ENCODE measurements at places on chromosomes 1 and 21. TPM values are rescaled to one million over a fixed set of nuclear protein-coding genes. Genes with fewer than 3 reads are reported as not detected.

DNA sequence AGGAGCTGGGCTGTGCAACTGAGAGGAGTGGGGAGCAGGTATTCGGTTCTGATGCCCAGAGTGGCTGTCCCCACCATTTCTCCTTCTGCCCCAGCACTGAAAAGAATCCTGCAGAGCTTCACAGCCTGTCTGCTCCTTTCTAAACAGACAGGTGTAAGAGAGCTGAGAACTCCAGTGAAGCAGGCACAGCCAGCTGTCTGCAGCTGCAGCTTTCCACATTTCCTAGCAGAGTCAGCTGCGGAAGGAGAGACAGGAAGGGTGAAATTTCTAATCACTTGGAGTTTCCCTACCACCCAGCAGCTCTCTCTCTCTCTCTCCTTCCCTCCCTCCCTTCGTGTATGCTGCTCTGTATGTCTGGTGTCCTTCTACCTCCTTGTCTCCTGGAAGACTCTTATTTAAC, 40.5 kb upstream of the GJB5 start:
- DNase-seq = no peak

GRCh38 chr1:8835941-8836643, 18.7 kb upstream of the RERE start:
- no peak for DNase-seq

- DNase-seq = no peak
Observed at GRCh38 chr1:173164686-173165085, 42.4 kb downstream of the TNFSF4 start.

DNA sequence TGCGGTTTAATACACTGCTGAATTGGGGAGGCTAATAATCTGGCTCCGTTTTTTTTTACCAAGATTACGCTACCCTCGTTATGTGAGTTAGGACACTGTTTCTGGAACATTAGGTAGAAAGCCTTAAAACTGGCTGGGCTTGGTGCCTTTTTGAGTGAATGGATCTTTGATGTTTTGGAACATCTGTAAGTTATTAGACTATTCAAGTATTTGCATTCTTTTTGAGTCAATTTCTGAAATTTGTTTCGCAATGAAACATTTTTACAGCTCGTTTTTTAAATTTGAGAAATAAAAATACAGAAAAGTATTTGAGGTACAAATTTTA, 106.9 kb downstream of the LTN1 start:
- DNase-seq = no peak

The DAB1 gene
- total RNA-seq = 5.0 TPM

DNA sequence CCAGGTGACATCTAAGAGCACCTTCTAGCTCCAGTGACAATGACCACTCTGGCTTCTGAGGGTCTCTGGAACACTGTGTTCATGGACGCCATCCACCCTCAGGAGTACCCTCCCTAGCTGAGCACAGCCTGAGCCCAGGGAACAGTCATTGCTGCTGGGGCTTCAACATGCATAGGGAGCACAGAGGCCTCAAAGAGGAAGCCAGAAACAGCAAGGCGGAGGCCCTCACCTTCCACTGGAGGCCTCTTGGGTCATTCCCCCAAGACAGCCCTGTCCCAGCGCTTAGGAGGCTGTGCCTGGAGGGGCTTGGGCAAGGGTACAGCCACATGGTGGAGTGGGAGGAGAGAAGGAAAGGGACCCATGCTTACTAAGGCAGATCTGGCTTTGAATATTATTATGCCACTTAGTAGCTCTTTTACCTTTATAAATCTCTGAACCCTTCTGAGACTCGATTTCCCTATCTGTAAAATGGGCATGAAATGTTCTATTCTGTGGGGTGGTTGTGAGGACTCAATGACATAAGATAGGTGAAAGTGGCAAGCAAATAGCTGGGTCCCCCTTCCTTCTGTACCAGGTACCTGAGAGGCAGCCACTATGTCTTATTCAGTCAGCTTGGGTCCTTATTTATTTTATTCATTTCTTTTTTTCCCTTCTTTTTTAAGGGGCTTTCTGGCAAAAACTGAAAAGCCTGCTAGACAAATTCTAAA, 32.8 kb downstream of the PTAFR start:
- no peak for DNase-seq

GRCh38 chr1:20165522-20165951, 20.4 kb upstream of the UBXN10 start:
- DNase-seq = no peak

DNA sequence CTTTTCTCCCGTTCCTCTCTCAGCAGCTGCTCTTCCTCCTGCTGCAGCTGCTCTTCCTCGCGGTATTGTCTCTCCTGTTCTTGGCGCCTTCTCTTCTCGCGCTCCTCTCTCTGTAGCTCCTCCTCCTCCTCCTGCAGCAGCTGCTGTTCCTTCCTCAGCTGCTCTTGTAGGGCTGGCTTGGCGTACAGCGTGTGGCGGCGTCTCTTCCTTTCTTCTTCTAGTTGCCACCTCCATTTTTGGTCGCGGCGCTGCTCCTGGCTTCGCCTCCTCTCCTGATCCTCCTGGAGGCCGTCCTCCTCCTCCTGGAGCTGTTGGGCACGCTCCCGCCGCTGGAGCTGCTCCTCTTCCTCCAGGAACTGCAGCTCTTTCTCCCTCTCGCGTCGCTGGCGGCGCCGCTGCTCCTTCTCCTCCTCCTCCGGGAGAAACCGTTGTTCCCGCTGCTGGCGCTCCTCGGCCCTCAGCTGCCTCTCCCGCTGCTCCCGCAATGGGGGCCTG, 4.8 kb downstream of the TCHH start:
- peak; percentile 12 for DNase-seq

- DNase-seq = no peak
Observed at GRCh38 chr1:11527541-11528452, 48.8 kb downstream of the DISP3 start.

GRCh38 chr1:152968248-152968647, 2.2 kb upstream of the SPRR4 start:
- DNase-seq = no peak

DNA sequence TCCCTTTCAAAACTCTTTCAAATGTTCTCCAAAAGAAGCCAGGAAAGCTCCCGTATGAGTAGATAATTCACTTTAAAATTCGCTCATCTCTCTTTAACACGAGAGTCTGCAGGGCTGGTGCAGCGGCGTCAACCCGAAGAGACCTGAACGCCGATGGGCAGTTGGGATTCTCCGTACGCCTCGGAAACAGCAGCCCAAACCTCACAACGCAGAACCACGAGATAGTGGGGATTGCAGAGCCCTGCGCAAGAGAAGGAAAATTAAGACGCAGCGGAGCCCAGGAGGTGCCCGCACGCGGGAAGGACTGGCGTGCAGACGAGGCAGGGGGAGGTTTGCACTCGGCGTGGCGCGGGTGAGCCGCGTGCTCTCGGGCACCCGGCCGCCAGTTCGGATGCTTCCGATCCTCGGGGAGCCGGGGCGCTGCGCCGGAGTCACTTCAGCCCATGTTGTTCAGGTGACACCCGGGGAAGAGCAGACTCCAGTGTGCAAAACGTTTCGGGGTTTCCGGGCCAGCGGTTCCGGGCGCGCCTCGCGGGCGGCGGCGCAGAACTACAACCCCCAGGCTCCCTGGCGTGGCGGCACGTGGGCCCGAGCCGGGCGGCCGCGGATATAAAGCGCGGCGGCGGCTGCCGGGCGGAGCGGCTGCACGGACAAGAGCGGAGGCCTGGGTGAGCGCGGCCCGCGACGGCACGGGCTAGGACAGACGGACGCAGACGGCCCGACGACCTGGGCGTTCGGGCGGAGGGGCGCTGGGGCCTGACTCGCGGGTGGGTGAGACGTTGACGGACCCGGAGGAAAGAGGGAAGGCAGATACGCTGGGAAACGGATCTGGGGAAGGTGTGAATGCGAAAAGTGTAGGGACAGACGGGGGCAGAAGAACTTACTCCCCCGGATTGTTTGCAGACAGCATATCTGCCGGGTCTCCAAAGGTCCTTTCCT, at the start of gene NPL:
NPL (plus strand) TSS at position 636 of the 939 bp plus-strand sequence. CDS start 4,599 bp downstream, outside the sequence.
- DNase-seq = peak; percentile 83

The CHI3L2 gene
- total RNA-seq = 2.8 TPM

DNA sequence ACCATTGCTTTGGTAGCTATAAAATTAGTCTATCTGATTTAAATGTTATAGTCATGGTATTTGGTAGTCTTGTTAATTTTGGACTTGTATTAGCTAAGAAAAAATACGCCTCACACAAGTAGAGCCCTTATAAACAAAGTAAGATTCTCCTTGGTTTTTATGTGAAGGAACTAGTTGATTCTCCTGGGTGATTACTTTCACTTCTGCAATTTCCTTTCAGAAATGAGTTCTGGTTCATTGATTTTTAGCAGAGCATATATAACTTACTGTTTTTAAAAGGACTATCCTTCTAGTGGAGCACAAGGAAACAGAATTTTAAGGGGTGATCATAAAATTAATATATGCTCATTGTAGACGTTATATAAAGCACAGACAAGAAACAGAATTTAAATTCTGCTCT, 120.1 kb downstream of the BACH1 start:
- no peak for DNase-seq

The BACE2 gene
- 174 TPM for total RNA-seq

- DNase-seq = no peak
Observed at GRCh38 chr21:30882866-30883597, 1.7 kb upstream of the KRTAP11-1 start.

The FAM177B gene
- total RNA-seq = 36.8 TPM

DNA sequence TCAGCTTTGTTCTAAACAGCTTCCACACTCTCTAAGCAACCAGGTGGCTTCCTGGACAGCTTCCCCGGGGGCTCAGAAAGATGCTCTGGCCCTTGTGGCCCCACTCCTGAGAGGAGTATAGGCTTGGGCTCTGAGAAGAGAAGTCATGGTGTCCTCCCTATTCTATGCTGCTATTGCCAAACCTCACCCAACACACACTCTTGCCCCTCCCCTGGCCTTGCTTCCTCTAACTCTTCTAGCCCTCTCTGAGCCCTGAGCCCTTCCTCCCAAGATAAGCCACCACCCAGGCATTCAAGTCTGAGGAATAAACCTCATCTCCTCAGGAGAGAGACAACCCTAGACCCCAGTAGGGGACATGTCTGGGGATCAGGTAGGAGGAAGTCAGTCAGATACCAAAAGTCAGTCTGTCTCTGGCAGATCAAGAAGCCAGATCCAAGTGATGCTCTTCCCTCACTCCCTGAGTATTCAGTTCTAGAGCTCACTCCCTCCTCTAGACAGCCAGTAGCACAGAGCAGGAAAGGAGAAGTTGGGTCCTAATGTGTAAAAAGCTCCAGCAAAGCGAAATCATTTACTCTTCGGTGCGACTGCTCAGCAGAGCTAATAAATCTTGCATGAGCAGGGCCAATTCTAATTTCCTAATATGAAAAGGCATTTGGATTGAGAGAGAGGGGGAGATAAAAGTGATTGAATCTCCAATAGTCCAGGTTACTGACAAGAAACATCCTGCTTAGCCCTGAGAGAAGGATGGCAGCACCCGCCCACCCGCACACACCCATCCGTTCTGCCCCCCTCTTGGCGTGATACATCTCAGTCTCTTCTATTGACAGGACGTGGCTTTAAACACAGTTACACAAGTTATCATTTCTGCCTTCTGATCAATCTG, 50.5 kb downstream of the DMAP1 start:
- DNase-seq = no peak

- no peak for DNase-seq
Observed at GRCh38 chr1:30185809-30186208, 537.6 kb downstream of the MATN1 start.

The TMCC2 gene
- total RNA-seq = 2.8 TPM

DNA sequence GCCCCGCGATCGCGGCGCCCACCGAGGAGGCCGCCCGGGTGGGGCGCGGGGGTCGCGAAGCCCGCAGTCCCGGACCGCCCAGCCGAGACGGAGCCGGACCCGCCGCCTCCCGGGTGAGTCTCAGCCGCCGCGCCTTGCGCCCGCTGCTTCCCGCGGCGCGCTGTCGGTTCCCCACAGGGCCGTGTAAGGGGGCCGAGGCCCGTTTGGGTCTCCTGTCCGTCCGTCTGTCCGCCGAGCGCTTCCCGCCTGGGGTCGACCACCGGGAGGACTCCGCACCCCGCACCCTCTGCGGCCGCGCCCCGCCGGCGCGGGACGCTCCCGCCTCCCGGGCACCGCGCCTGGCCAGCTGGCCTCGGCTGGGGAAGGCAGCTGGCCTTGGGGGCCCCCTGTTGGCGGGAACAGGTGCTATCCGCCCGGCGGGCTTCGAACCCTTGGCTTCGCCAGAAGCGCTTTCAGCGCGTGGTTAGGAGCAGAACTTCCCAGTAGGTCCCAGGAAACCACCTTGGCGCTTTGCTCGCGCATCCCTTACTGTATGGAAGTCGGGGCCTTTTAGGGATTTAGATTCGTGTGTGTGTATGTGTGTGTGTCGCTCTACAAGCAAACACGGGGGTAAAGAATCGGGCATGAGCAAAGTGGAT, 414 bp downstream of the TMEM51 start:
- peak; percentile 56 for DNase-seq

The PAFAH2 gene
- 43.6 TPM for total RNA-seq

The TRAF3IP3 gene
- 8.9 TPM for total RNA-seq

DNA sequence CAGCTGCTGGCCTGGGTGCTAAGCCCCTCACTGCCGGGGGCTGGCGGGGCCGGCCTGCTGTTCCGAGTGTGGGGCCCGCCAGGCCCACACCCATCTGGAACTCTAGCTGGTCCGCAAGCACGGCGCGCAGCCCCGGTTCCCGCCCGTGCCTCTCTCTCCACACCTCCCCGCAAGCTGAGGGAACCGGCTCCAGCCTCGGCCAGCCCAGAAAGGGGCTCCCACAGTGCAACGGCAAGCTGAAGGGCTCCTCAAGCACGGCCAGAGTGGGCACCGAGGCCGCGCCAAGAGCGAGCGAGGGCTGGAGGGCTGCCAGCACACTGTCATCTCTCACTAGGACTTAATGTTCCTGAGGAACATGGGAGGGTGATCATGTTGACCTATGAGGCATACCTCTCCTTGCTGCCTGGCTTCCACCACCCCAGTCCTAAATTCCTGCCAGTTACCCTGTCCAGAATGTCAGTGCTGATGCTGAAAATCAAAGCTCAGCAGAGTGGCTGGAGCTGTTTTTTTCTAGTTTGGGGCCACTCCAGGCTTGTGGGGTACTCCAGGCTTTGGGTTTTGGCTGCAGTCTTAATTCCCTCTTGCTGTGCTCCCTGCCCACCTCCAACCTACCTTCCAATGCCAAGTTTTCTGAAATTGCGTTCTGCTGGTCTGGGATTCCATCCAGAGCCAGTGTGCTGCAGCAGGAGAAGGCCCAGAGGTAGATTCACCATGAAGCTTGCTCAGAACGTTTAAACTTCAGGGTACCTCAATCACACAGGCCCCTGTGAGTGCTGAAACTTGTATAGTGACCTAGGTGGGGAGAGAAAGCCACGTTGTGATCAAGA, 44.2 kb upstream of the LPGAT1 start:
- DNase-seq = no peak

DNA sequence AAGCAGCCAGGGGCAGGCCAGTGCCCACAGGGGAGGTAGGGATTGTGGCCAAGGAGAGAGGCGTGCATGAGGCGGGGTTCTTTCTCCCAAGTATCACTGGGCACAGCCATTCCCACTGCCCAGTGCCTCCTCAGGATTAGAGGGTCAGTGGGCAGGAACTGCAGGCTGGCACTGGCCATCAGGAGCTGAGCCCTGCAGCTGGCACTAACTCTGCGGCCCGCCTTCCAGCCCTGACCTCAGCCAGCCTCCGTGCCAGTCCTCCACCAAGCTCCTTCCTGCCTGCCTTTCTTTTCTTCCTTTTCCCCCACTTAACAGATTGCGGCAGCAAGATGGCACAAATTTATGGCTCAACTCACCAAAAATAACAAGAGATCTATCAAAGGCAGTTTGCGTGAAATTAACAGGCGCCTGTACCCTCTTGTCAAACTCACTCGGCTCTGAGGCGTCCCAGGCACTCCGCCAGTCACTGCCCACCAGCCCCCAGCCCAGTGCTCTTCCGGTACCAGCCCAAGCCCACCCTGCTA, 11.1 kb downstream of the ADGRB2 start:
- no peak for DNase-seq

The AMPD2 gene
- 171 TPM for total RNA-seq

Measured in mucosa of gallbladder (tissue), 1 donor.